ENCODE measurements at places on chromosomes 4 and X. TPM values are rescaled to one million over a fixed set of nuclear protein-coding genes. Genes with fewer than 3 reads are reported as not detected.

SPACA5 gene
- total RNA-seq: not detected

NPY1R gene
- total RNA-seq: 6.3 TPM

RPL36A gene
- total RNA-seq: 124 TPM

ANOS1 gene
- total RNA-seq: 2.9 TPM

GPC4 gene
- 38.9 TPM for total RNA-seq

SH3BP2 gene
- total RNA-seq: 62.1 TPM

MSX1 gene
- 1.2 TPM for total RNA-seq

SLC49A3 gene
- 13.9 TPM for total RNA-seq

RAB41 gene
- not detected for total RNA-seq

PDS5A gene
- total RNA-seq: 53.5 TPM

PABPC1L2A gene
- total RNA-seq: not detected

- DNase-seq: no peak
These were observed 1136.6 kb downstream of the FAT4 start for GRCh38 chr4:126451237-126451873.

GRCh38 chrX:2609431-2610238 lies 81.5 kb upstream of the CD99 start:
- DNase-seq: no peak

DNA sequence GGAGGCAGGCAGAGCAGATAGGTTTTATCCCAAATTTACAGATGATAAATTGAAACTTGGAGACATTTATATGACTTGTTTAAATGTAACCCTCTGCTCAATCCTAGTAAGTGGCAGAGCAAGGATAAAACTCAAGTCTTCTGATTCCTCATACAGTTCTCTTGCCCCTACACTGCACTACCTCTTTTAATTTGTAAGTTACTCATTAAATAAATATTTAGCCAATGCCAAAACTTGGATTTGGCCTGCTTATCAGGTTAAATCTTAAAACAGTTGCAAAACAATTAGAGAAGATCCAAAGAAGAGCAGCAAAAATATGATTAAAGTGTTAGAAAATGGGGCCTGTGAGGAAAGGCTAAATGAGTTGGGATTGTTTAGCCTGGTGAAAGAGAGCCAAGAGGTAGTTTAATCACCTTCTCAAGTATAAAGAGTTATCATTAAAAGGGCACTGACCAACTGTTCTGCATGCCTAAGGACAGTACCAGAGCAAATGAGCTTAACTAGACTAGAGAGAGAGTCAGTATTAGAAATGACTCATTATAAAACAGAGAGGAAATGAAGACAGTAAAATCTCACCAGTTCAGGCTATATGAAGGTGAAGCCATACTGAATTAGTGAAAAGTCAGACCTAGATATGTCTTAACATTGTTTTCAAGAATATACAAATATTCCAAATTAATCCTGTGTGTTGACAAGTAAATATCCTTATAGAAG lies 146.3 kb downstream of the GRIA3 start:
- DNase-seq: no peak

DNA sequence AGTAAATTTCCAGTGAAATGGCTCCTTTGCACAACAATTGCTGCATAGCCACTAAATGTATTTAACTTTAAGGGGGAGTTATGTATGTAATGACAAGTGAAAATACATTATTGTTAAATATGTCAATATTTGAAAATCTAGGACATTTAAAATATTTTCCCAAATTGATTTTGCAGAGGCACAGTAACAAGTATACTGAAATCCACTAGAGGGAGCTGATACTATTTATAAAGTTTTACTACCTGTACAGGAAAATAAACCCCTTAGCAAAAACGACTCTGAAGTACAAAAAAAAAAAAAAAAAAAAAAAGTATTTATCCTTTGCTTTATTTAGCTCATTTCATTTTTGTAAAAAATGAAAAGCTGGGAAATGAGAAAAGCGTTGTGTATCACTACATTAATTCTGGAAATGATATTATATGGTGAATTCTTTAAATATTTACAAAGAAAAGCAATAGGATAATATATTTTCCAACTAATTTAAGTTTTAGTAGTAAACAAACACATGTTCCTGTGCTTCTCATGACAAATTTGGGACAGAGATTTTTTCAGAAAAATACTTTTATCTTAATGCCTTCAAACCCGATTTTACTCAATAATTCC lies 727.7 kb downstream of the DMD start:
- DNase-seq: no peak

DNA sequence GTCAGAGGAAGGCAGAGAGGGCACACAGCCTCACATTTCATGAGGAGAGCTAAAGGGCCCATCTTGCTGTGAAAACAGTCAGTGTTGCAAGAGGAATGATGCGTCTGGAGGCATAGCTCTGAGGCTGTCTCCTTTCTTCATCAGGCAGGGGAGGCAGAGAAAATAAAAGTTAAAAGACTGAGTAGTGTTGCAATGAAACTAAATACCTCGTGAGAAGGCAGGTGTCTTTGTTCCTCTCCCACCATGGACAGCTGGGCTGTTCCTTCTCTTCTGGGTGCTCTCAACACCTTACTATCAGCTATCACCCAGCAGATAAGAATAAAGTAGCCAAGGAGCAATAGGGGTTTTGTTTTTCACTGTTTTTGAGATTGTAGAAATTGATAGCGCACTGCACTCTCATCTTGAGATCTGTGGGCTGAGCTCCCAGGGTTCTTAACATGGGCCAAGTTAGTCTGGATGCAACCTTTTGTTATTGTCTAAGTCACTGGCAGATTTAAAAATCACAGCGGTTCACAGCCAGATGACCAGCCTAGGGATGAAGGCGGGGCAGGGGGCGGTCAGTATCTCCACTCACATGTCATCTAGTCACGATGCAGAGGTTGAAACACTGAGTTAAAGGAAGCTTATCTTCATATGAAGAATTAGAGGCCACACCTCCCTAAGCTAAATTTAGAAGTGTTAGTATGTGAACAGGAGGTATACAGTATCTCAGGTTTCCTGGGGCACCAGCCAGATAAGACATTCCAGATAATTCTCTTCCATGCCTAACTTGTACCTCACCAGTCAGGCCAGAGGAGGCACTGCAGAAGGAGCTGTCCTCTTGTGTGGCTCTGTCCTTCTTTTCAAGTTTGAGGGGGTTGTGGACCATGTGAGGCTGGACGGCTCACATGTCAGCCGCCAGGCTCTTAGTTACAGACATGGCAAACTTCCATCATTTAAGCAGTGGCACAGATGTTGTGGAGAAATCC lies 36.9 kb downstream of the PARM1 start:
- no peak for DNase-seq

DNA sequence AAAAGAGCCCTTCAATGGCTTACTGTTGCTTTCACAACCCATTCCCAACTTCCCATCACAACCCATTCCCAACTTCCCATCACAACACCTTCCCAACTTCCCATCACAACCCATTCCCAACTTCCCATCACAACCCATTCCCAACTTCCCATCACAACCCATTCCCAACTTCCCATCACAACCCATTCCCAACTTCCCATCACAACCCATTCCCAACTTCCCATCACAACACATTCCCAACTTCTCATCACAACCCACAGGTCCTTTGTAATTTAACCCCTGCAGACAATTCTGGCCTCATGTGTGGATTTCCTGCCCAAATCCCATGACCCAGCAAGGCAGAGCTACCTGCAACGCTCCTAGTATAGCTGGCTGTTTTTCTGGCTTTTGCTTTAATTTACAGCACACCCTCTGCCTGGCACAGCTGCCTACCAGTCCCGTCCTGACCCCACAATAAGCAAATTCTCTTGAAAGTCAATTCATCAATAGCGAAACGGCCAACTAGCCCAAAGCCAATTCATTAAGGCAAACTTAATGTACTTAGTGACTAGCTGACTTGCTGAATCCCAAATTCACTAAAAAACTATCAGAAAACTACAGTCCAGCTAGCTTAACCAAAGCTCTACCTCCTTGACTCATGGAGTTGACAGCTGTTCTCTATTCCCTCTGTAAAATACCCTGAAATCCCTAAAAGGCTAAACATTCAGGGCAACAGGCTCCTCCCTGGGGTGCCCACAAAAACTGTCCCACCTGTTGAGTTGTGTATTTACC lies 75.6 kb downstream of the AFAP1 start:
- DNase-seq: no peak

DNA sequence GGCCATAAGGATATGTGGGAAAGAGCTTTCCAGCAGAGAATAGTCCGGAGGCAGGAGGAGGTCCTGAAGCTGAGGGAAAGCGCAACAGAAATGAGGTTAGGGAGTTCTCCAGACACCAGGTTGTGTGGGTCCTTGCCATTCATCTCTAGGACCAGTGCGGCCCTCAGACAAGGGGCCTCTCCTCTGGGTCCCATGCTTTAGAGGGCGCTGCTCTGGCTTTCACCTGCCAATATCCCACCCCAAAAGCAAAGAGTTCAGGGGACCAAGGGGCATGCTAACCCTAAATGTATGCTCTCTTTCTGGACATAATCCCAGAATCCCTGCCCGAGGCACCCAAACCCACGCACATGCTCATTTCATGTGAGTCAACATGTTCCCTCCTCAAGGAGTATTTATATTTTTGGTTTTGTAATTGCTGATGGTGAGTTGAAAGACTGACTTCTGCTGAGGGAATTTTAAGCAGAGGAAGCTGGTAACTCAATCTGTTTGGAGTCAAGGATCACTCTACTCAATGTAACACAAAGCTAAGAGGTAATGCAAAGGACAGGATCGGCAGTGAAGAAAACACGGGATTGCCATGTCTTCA lies 14.8 kb downstream of the RPL34 start:
- no peak for DNase-seq

DNA sequence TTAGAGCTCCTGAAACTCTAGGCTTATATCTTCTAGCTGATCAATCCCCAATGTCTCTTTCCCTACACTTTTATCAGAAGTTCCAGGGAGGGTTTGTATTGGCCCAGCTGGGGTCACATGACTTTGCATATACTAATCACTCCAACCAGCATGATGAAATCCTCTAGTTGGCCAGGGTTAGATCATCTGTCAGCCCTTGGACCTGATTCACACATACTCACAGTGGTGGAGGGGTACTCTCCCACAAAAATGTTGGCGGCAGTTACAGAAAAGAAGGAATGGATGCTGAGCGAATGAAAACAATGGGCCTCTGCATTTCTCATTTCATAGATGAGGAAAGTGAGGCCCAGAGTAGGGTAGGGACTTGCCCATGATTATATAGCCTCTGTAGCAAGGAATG lies 151.1 kb downstream of the PJA1 start:
- DNase-seq: no peak

GRCh38 chr4:156779042-156779441 lies 192.6 kb downstream of the PDGFC start:
- no peak for DNase-seq

DNA sequence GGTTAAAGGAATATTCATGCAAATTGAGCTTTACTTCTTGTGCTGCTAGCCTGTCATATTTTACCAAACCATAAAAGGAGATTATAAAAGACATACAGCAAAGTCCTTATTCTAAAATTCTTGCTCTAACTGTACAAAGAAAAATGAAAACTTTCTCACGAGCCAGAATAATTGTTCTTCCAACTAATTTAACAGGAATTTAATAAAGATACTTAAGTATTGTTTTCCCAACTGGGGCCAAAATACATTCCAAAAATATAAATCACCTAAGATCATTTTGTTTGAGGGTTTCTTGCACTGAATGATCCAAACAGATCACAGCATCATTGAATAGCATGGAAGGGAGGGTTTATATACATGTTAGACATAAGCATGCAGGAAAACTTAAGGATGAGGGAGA lies 127.1 kb upstream of the PCDH18 start:
- DNase-seq: no peak

GRCh38 chr4:26319949-26320537 lies 771 bp upstream of the RBPJ start:
- DNase-seq: no peak

DNA sequence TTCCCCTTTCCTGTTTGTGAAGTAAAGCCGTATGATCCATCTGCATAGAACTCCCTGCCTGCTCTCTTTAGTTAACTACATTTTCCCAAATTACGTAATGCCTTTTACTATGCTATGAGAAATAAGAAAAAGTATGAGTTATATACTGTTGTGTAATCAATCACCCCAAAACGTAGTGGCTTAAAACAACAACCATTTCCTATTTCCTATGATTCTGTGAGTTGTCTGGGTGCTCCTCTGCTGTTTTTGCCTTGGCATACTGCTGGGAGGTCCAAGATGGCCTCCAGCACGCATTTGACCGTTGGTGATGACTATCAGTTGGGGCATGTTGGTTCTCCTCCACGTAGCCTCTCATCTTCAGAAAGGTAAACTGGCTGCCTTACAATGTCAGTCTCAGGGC lies 39.8 kb downstream of the BBS12 start:
- no peak for DNase-seq

- DNase-seq: no peak
These were observed 37.1 kb downstream of the HEPH start for GRCh38 chrX:66200855-66201795.

DNA sequence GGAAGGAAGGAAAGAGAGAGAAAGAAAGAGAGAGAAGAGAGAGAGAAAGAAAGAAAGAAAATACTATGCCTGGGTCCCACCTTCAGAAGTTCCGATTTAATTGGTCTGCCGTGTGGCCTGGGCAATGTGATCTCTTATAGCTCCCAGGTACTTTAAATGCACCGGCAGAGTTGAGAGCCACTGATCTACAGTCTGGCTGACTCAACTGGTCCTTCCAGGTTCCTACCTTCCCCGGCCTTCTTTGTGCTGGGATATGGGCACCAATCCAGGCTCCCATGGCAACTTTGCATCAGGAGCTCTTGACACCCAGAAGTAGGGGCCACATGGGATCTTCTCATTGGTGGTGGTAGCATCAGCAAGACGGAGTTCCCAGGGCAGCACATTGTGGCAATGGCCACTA lies 186.5 kb upstream of the ATP6AP2 start:
- DNase-seq: no peak

DNA sequence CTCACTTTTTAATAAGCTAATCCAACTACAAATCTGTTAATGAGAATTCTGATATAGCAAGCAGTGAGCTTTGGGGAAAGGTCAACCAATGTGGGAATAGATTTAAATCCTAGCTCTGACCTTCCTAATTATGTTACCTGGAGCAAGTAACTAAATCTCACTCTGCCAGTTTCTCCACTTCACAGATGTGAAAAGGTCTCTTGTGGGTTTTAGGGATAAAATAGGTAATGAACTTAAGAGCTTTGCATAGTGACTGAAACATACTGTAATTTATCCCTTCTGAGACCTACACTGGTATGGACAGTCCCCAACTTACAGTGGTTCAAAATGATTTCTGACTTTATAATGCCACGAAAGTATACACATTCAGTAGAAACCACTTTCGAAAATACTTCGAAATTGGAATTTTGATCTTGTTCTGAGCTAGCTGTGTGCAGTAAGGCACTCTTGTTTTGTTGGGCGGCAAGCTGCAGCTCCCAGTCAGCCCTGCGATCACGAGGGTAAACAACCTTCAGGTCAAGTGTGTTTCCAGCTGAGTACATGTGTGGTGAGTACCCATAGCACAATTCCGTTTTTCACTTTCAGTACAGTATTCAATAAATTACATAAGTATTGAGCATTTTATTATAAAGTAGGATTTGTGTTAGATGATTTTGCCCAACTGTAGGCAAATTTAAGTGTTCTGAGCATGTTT lies 93.7 kb downstream of the ADGRL3 start:
- DNase-seq: no peak

GRCh38 chr4:89704651-89705395 lies 132.1 kb downstream of the SNCA start:
- no peak for DNase-seq
